ENCODE measurements at places on chromosomes 13 and 19.

- no peak overlapping the region for H3K4me3 ChIP-seq
- DNase-seq = peak; percentile 5
- H3K4me1 ChIP-seq = no peaks in the 10 kb centered on the region
- H3K27me3 ChIP-seq = no peaks in the 10 kb centered on the region
These were observed 52.4 kb downstream of the ZNF676 start for GRCh38 chr19:22144394-22144793.

GRCh38 chr19:428149-428548, 19.2 kb upstream of the C2CD4C start:
- H3K4me1 ChIP-seq = no peaks in the 10 kb centered on the region
- no peaks in the 10 kb centered on the region for H3K27me3 ChIP-seq
- H3K4me3 ChIP-seq = no peak overlapping the region
- H3K27ac ChIP-seq = no peak overlapping the region

DNA sequence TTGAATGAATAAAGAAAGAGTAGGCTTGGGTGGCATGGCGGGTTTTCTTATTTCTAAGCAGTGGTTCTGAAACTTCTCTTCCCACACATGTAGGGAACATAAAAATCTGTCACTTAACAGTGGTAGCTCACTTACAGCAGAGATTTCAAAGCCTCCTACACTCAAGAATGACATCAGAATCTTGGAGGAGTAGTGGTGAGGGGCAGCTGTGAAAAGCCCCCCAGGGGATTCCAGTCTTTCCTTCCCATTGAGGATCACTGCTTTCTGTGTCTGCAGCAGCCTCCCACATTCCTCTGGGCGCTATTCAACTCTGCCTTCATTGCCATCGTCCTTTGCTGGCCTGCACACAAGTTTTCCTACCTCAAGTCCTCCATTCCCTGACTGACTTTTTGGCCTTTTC, 8.6 kb upstream of the NEK5 start:
- no peak overlapping the region for H3K4me3 ChIP-seq
- no peak overlapping the region for H3K27ac ChIP-seq
- peaks cover 84% of the 10 kb centered on the region for H3K36me3 ChIP-seq
- no peak for DNase-seq
- no peaks in the 10 kb centered on the region for H3K4me1 ChIP-seq
- H3K27me3 ChIP-seq = no peaks in the 10 kb centered on the region

GRCh38 chr13:49185264-49185663, 34.9 kb upstream of the MLNR start:
- no peak overlapping the region for H3K4me3 ChIP-seq
- H3K27ac ChIP-seq = no peak overlapping the region
- peaks cover 80% of the 10 kb centered on the region for H3K36me3 ChIP-seq
- H3K27me3 ChIP-seq = no peaks in the 10 kb centered on the region
- H3K4me1 ChIP-seq = no peaks in the 10 kb centered on the region

- H3K27me3 ChIP-seq = no peaks in the 10 kb centered on the region
- H3K4me3 ChIP-seq = peak overlapping the region; percentile 70
These were observed 900 bp downstream of the KBTBD7 start for GRCh38 chr13:41193469-41193868.

- peaks cover 25% of the 10 kb centered on the region for H3K4me1 ChIP-seq
- no peaks in the 10 kb centered on the region for H3K27me3 ChIP-seq
- no peak overlapping the region for H3K4me3 ChIP-seq
- peaks cover 13% of the 10 kb centered on the region for H3K36me3 ChIP-seq
- no peak for DNase-seq
These were observed 3.2 kb downstream of the POLD1 start for GRCh38 chr19:50387176-50387867.

- no peak overlapping the region for H3K27ac ChIP-seq
- H3K4me1 ChIP-seq = no peaks in the 10 kb centered on the region
- no peaks in the 10 kb centered on the region for H3K27me3 ChIP-seq
- DNase-seq = no peak
- no peak overlapping the region for H3K4me3 ChIP-seq
These were observed 8.4 kb upstream of the SUPT20H start for GRCh38 chr13:37067874-37068273.

DNA sequence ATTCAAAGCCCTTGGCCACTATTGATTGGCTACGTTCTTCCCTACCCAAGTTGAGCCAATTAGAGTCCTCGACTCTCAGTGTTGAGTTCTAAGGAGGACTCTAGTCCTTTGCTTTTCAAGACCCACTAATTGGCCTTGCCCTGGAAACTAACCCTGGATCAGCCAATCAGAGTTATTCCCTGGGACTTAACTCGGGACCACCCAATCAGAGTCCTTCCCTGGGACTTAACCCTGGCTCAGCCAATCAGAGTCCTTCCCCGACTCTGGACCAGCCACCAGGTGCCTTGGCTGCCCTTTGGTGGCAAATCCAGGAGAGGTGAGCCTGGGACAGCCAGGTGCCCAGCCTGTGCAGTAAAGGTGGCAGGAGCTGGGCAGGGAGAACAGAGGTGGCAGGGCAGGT, 28.7 kb downstream of the ATP8B3 start:
- DNase-seq = no peak
- no peak overlapping the region for H3K4me3 ChIP-seq
- H3K27ac ChIP-seq = no peak overlapping the region
- H3K4me1 ChIP-seq = peaks cover 6% of the 10 kb centered on the region

GRCh38 chr13:99307247-99307646, at the start of gene GPR183:
TSS of gene GPR183 (minus strand) at chr13:99307399. CDS start at chr13:99296145, 11,254 bp downstream.
- no peaks in the 10 kb centered on the region for H3K4me1 ChIP-seq
- H3K27ac ChIP-seq = peak within 1 kb of the TSS; percentile 13
- H3K36me3 ChIP-seq = no peaks in the 10 kb centered on the region
- DNase-seq = peak; percentile 73
- H3K4me3 ChIP-seq = peak within 1 kb of the TSS; percentile 27

- no peak overlapping the region for H3K27ac ChIP-seq
- no peaks in the 10 kb centered on the region for H3K4me1 ChIP-seq
- no peaks in the 10 kb centered on the region for H3K27me3 ChIP-seq
- DNase-seq = no peak
These were observed 69.8 kb downstream of the DPY19L3 start for GRCh38 chr19:32475141-32476031.

GRCh38 chr13:98813993-98814392, 61.5 kb upstream of the SLC15A1 start:
- no peaks in the 10 kb centered on the region for H3K4me1 ChIP-seq
- DNase-seq = peak; percentile 49
- no peak overlapping the region for H3K4me3 ChIP-seq

DNA sequence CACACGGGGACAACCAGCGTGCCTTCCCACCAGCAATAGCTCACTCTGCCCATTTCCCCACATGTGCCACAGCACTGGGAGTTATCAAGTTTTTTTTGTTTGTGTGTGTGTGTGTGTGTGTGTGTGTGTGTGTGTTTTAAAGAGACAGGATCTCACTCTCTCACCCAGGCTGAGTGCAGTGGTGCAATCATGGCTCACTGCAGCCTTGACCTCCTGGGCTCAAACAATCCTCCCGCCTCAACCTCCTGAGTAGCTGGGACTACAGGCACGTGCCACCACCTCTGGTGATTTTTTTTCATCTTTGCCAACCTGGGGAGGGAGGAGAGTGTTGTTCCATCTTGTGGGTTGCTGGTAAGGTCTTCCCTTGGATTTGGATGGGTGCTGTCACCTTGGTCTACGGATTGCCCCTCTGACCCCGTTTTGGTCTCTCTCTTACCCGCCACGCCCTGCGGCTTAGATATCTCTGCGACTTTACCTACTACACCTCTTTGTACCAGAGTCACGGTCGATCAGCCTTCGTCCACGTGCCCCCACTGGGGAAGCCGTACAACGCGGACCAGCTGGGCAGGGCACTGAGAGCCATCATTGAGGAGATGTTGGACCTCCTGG, 22.6 kb downstream of the PGPEP1 start:
- no peak overlapping the region for H3K4me3 ChIP-seq
- no peaks in the 10 kb centered on the region for H3K27me3 ChIP-seq
- peak overlapping the region; percentile 23 for H3K27ac ChIP-seq
- H3K4me1 ChIP-seq = peaks cover 18% of the 10 kb centered on the region
- peaks cover 68% of the 10 kb centered on the region for H3K36me3 ChIP-seq

DNA sequence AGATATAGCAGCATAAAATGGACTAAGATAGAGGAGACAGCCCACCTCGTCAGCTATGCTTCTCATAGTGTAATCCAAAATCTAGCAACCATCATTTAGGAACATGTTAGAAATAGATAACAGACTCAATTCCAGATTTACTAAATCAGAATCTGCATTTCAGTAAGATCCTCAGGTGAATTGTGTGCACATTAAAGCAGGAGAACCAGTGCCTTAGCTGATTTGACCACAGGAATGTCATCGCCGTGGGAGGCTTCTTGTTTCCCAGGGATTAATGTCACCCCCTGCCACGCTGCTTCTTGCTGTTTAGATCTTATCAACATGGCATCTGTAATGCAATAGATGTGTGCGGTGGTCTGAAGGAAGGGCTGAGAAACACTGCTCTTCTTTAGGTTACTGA, 84.0 kb downstream of the GPC5 start:
- DNase-seq = no peak
- H3K4me1 ChIP-seq = no peaks in the 10 kb centered on the region
- no peak overlapping the region for H3K4me3 ChIP-seq
- no peak overlapping the region for H3K27ac ChIP-seq
- H3K27me3 ChIP-seq = no peaks in the 10 kb centered on the region

DNA sequence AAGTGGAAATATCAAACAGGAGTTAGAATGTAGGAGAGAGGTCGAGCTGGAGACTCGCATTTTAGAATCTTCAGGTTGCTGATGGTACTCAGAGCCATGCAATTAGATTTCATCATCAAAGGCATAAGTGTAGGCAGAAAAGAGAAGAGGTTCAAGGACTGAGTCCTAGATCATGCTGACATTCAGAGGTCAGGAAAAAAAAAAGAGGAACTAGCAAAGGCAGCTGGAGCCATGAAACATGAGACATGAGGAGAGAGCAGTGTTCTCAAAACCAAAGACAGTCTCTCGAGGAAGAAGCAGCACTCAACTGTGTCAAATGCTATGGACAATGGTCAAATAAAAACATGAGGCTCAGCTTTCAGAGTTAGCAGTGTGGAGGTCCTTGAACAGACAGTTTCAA, 12.4 kb upstream of the TPP2 start:
- H3K4me3 ChIP-seq = no peak overlapping the region
- DNase-seq = no peak
- H3K27ac ChIP-seq = no peak overlapping the region
- H3K36me3 ChIP-seq = no peaks in the 10 kb centered on the region
- peaks cover 4% of the 10 kb centered on the region for H3K27me3 ChIP-seq
- peaks cover 3% of the 10 kb centered on the region for H3K4me1 ChIP-seq

- H3K27ac ChIP-seq = no peak overlapping the region
- no peak for DNase-seq
- no peaks in the 10 kb centered on the region for H3K4me1 ChIP-seq
These were observed 19.5 kb upstream of the TNFAIP8L1 start for GRCh38 chr19:4619668-4620294.

- H3K36me3 ChIP-seq = no peaks in the 10 kb centered on the region
- no peak overlapping the region for H3K4me3 ChIP-seq
- no peak overlapping the region for H3K27ac ChIP-seq
These were observed 23.5 kb downstream of the VWA8 start for GRCh38 chr13:41937388-41937787.

GRCh38 chr19:14890643-14891379, 4.9 kb upstream of the OR7A17 start:
- H3K36me3 ChIP-seq = no peaks in the 10 kb centered on the region
- DNase-seq = peak; percentile 2
- H3K4me1 ChIP-seq = no peaks in the 10 kb centered on the region
- peaks cover 33% of the 10 kb centered on the region for H3K27me3 ChIP-seq

- no peaks in the 10 kb centered on the region for H3K36me3 ChIP-seq
- H3K27ac ChIP-seq = no peak overlapping the region
- H3K4me1 ChIP-seq = no peaks in the 10 kb centered on the region
- H3K27me3 ChIP-seq = no peaks in the 10 kb centered on the region
- H3K4me3 ChIP-seq = no peak overlapping the region
These were observed 323.6 kb downstream of the GPC6 start for GRCh38 chr13:93550236-93550635.

DNA sequence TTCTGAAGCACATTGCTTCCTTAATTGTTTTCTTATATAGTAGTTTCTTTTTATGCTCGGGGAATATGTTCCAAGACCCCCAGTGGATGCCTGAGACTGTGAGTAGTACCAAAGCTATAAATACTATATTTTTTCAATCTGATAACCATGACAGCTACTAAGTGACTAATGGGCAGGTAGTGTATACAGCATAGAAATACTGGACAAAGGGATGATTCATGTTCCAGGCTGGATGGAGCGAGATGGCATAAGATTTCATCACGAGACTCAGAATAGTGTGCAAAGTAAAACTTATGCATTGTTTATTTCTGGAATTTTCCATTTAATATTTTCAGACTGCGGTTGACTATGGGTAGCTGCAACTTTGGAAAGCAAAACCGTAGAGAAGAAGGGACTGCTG, 47.9 kb upstream of the OLFM4 start:
- no peaks in the 10 kb centered on the region for H3K27me3 ChIP-seq
- no peak overlapping the region for H3K27ac ChIP-seq

GRCh38 chr13:27183561-27184147, 12.0 kb upstream of the USP12 start:
- no peaks in the 10 kb centered on the region for H3K27me3 ChIP-seq
- H3K27ac ChIP-seq = peak overlapping the region; percentile 9
- no peak overlapping the region for H3K4me3 ChIP-seq
- no peak for DNase-seq

DNA sequence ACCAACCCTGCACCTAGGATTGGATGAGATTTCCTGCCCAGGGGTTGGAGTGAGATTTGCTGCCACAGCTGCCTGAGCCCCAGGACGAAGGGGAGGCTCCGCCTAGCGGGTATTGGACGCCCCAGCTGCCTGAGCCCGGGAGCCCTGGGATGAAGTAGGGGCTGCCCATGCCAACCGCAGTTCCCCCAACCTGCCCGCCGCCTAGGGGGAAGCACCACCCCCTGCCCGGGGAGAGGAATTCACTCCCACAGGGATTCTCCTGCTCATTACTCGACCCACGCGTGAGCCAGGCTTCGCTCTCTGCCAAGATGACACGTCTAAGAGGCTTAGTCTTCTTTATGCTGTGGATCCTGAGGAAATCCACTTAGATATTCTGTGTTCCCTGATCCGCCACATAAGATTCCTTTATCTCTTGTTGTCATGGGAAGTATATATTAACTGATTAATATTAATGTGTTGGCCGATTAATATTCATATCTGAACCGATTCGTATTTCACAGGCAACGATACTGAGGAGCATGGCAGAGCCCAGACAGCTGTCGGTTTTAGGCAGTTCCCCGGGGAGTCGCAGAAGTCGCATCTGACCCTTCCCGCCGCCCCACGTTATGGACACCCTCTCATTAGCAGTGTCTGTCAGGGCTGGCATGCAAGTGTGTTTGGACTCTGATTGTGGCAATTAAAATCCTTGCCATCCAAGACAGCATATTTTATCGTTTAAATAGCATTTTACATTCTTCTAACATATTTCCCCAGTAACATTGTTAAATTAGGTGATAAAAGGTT, 44.5 kb upstream of the KCTD15 start:
- no peaks in the 10 kb centered on the region for H3K27me3 ChIP-seq
- H3K4me3 ChIP-seq = no peak overlapping the region
- H3K4me1 ChIP-seq = no peaks in the 10 kb centered on the region
- H3K36me3 ChIP-seq = no peaks in the 10 kb centered on the region
- no peak overlapping the region for H3K27ac ChIP-seq

GRCh38 chr13:31063772-31064171, 97.9 kb downstream of the HSPH1 start:
- H3K36me3 ChIP-seq = no peaks in the 10 kb centered on the region
- H3K27me3 ChIP-seq = no peaks in the 10 kb centered on the region
- H3K4me3 ChIP-seq = no peak overlapping the region

Measured in stomach (tissue), 19 donors.